ENCODE measurements at places on chromosomes 4 and X. TPM values are rescaled to one million over a fixed set of nuclear protein-coding genes. Genes with fewer than 3 reads are reported as not detected.
A peak's percentile ranks its signal among the peaks of the same experiment; 100 is the strongest.

C1QTNF7 gene
- 0.06 TPM for polyA plus RNA-seq

DNA sequence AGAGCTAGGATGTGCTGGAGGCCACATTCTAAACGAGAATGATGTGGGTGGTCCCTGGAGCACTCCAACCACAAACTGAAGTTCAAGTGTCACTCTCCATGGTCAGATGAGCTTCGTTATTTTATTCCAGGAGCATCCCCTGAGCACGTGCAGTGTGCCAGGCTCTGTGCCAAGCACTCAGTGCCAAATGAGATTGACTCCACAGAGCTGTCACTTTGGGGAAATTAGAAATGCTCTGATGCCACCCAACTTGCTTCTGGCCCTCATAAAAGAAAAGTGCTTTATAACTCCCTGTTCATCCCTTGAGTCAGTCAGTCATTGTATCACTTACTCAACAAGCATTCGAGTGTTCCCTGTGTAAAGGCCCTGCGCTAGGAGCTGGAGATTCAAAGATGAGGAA is 91.2 kb downstream of the RTL5 start:
- no peak for DNase-seq

DNA sequence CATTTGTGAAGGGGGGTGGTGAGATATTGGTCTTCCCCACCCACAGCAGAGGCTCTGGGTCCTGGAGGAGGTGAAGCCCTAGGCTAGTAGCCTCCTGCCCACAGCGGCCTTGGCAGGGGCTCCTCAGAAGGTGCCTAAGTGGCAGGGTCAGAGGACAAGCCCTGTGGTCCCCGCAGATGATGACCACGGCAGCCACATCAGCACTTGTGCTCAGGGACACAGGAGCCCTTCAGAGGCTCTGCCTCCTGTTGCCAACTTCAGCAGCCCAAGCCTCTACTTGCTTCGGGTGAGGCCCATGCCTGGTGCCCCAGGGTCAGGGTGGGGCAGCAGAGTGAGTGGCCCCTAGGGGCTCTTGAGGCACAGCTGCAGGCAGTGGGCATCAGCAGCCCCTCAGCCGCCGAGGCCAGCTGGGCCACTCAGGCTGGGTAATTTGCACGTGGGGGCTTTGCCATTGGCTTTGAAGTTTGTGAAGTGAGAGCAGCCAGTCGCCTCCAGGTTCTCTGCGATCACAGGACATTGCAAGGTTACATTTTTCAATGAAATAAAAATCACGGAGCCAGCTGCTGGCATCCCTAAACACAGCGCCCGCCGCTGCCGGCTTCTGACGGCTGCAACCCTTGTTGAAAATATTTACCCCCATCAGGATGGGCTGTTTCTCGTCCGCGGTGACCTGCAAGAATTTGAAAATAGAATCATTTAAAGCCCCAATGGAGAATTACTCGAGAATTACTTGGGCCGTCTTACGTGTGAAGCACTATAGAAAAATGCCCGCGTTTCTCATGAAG is 108.5 kb downstream of the HMX1 start:
- DNase-seq = no peak

- DNase-seq = no peak
Measured at GRCh38 chr4:78749258-78749971, 26.7 kb upstream of the BMP2K start.

DNA sequence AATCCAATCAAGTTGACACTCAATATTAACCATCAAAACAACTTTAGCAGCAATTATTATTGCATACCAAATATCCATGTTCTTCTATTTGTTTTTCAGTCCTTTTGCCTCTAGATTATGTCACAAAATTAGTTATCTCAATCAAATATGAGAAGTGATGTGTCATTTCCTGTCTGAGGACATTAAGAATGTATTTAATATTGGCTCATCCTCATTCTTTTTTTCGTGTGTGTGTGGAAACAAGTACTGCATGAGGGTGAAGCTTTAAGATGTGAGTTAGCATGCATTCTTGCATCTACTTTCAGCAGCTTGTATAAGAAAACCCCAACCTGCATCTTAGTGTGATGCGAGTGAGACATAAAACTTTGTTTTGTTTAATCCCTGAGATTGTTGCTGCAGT is 301.4 kb downstream of the GRIA2 start:
- DNase-seq = no peak

DNA sequence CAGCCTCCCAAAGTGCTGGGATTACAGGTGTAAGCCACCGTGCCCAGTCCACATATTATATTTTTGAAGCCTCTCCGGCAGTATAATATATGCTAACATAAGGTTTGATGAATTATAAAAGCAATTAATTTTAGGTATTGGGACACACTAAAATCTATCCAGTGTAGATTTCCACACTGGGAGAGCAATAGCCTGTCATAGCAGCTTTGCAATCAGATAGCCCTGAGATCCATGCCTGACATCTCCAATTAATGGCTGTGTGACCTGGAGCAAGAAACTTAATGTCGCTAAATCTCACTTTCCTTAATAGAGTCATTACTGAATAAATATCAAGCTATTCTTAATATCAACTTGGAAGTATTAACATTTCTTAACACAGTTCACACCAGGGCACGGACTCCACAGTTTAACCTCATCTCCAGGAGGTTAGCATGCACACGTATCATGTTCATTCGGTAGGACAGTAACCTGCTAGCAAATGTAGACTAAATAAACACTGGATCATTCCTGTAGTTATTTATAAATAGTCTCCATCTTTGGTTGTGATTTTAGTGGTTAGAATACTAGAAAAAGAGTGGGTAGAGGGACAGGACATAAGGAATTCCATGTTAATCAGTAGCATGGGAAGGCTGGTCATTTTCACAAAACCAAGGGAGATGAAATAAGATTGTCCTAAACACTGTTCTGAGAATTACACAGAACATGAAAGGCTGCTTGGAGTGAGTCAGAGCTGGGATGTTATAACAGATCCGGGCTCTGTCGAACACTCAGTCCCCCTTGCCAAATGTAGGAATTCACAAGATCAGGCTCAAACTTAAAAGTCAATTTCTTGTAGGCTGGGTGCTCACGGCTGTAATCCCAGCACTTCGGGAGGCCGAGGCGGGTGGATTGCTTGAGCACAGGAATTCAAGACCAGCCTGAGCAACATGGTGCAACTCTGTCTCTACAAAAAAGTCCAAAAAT is 254.7 kb downstream of the PALLD start:
- DNase-seq = no peak

NLGN3 gene
- polyA plus RNA-seq = 0.27 TPM

DNA sequence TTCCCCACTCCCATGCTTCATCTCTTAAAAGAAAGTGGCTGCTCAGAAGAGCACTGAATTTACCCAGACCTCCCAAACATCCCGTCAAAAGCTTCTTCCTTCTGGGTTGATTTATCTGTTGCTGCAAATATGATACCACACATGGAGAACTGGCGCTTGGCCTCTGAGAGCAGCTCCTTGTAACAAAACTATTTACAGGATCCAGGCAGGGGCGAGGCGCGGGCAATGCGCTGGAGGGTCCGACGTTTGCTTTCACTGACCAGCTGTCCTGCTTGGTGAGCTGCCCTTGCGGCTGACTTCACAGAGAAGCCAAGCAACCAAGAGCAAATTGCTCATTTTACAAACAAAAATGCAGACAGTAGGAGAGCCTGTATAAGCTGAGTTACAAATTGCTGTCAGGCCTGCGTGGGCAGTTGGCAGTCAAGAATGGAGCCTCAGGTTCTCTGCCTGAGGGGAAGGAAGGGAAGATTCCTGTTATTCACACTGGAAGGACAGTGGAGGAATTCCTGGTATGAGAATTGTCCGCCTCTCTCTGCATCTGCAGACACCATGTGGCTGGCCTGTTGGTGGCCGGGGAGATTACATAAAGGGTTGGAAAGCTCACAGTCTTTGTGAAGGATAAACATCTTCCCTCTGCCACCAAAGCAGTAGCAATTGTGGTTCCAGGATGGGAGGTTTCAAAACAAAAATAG is 192.2 kb upstream of the LEF1 start:
- DNase-seq = peak; percentile 85

ATP8A1 gene
- 0.02 TPM for polyA plus RNA-seq

DNA sequence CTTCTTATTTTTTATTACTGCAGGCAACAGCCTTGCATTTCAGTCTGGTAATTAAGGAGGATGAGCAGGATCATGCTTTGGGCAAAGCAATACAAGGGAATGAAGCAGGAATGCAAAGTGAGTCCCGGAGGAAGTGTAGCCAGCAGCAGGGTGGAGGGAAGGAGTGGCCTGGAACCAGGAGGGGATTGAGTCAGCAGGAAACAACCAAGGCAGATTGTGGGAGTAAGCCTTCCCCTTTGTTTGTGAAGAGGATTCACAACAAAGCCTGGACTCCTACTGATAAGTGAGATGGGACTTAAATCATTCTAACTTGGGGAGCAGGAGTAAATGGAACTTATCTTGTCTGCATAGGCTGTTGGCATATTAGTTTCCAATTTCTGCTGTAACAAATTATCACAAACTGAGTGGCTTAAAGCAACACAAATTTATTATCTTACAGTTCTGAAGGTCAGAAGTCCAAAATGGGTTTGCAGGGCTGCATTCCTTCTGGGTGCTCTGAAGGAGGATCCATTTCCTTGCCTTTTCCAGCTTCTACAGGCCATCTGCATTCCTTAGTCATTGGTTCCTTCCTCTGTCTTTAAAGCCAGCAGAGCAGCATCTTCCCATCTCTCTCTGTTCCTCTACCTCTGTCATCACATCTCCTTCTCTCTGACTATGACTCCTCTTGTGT is 93.2 kb upstream of the AP1S2 start:
- peak; percentile 27 for DNase-seq

DNA sequence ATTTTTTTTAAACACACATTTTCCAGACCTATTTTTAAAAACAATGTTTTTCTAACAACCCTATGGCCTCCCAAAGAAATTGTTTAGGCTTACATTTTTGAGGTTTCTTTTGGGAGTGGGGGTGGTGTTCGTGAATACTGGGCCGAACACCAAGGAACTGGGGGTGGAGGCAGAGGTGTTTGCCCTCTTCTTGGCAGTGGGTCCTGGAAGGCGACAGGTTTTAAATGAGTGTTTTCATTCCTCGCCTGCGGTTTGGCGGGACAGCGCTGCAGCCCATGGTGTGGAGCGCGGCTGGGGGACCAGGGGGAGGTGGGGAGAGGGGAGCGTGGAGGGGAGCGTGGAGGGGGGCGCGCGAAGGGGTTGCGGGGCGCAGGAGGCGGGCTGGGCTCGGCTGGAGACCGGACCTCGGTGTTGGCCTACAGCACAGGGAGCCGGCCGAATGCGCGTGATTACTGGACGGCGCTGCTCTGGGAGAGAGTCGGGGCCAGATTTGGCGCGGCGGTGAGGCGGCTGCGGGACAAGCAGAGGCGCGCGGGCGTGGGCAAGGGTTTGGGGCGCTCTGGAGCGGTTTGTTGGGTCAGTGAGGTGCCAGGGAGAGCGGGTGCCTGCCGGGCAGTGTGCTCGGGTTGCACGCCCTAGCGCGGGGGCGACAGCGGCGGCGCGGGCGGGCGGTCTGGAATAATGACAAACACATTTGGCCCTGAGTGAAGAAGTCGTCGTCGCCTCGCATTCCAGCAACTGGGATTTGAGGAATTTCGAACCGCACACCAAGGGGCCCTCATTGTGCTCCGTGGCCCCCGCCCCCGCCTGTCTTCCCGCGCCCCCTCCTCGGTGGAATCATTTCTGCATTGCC is 764 bp downstream of the PDGFRA start:
- DNase-seq = no peak

GRCh38 chr4:171538601-171539100 is 274.6 kb upstream of the GALNTL6 start:
- no peak for DNase-seq

TMEM154 gene
- 1.1 TPM for polyA plus RNA-seq

GAB1 gene
- polyA plus RNA-seq = 10.7 TPM

DNA sequence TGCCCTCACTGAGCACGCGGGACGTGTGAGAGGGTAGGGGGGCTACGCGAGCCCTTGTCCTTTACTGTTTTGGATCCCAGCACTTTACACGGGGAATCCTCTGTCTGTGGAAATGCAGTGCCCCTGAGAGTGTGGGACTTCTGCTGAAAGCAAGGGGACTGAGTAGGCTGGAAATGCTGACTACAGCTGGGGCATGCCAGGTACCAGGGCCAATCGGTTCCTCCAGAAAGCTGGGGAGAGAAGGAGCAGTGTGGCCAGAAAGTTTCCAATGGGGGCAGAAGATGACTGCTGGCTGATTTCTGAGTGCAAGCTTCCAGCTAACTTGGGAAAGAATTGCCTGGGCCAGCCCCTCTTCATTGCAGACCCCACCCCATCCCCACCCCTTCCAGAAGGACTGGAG is 1.5 kb downstream of the NHSL2 start:
- DNase-seq = no peak

GRCh38 chrX:151151665-151152267 is 24.6 kb upstream of the GPR50 start:
- DNase-seq = no peak

DNA sequence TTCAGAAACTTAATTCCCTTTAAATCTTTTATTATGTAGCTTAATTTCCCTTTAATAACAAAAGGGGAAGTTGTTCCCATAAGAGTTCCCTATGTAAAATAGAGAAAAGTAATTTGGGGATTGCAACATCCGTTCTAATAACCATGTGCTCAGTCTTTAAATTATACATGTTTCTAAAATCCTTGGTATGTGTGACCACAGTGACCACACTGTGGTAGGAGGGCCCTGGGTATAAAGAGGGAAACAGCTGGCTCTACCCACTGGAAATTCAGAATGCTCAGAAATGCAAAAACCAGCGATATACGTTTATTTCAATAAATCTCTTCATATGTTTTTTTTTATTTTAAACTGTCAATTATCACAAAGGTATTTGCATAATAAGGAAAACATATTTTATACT is 219.1 kb downstream of the FGF13 start:
- DNase-seq = no peak

STBD1 gene
- 4.4 TPM for polyA plus RNA-seq

MBNL3 gene
- polyA plus RNA-seq = 1.3 TPM

GRCh38 chr4:79163981-79164490 is 161.8 kb downstream of the NAA11 start:
- DNase-seq = no peak

GLRA3 gene
- not detected for polyA plus RNA-seq

REST gene
- polyA plus RNA-seq = 22.1 TPM

TMEM255A gene
- 0.10 TPM for polyA plus RNA-seq

CORIN gene
- 19.3 TPM for polyA plus RNA-seq

- no peak for DNase-seq
Measured at GRCh38 chr4:63717384-63717783, 691.9 kb downstream of the TECRL start.

SPANXN4 gene
- not detected for polyA plus RNA-seq

SMIM31 gene
- not detected for polyA plus RNA-seq

GRCh38 chr4:7037425-7037824 is 5.7 kb upstream of the TADA2B start:
- no peak for DNase-seq

GRCh38 chrX:137171626-137172025 is 137.8 kb upstream of the GPR101 start:
- no peak for DNase-seq

DNA sequence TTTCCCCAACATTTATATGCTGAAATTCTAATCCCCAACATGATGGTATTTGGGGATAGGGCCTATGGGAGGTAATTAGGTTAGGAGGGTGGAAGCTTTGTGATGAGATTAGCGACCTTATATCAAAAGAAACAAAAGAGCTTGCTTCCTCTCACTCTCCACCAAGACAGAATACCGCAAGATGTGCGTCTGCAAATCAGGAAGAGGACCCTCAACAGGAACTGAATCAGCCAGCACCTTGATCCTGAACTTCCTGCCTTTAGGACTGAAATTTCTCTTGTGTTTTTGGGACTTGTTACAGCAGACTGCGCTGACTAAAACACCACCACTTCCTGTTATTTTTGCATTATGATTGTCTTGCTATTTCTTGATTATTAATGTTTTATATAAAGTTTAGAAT is 1889.4 kb downstream of the C4orf33 start:
- DNase-seq = no peak

All from BJ (cell line).